Aorta (tissue), 5 donors: ENCODE measurements at places on chromosomes 16 and 17. TPM values are rescaled to one million over a fixed set of nuclear protein-coding genes. Genes with fewer than 3 reads are reported as not detected.

Gene SDK2
- 5.3 TPM for total RNA-seq

Gene TMEM235
- total RNA-seq = not detected

Gene CCT6B
- total RNA-seq = 1.9 TPM

- no peak for DNase-seq
Measured at GRCh38 chr16:82631701-82632685, 5.2 kb downstream of the CDH13 start.

GRCh38 chr17:14856176-14856575, 408.9 kb downstream of the PMP22 start:
- DNase-seq = no peak

- no peak for DNase-seq
Measured at GRCh38 chr16:4663777-4664465, 29.4 kb upstream of the NUDT16L1 start.

DNA sequence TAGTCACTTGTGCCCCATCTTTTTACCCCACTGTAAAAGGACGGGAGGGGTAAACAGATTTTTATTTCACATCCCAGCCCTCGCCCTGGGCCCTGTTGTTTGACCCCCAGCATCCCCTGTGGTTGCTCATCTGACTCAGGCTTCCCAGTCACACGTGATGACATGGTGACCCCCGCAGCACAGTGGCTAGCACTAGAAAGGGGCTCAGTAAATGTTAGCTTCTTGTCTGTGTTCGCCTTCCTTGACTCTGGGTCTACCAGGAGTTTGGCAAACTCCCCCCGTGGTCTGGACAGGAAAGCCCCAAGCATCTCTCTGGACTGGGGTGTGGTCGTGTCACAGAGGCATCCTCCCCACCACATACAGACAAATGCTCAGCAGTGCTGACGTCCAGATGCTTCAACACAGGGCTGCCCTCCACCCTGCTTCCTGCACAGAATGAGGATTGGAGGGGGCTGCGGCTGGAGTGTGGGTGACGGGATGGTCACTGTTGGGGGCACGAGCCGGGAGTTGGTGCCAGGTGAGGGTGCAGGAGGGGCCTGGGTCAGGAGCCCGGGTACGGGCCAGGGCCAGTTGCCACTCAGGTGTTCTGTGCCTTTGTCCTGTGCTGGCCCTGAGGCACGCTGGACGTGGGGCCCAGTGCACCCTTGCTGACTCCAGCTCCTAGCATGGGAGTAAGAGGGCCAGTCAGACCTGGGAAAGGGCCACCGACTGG, 69.1 kb downstream of the METRNL start:
- no peak for DNase-seq
